ENCODE measurements at places on chromosomes 2 and 18. TPM values are rescaled to one million over a fixed set of nuclear protein-coding genes. Genes with fewer than 3 reads are reported as not detected.

Gene C2orf78
- not detected for total RNA-seq

Gene SAG
- total RNA-seq = not detected

Gene LPIN1
- 58.9 TPM for total RNA-seq

Gene HNMT
- total RNA-seq = not detected

Gene PLGLB1
- total RNA-seq = 4.7 TPM

Gene RGPD3
- total RNA-seq = 0.06 TPM

Gene KCNK3
- total RNA-seq = not detected

Gene DUSP19
- 1.6 TPM for total RNA-seq

Measured in activated CD4-positive, alpha-beta T cell treated with anti-CD3 and anti-CD28 coated beads, Interleukin-2, amount 10 ng/mL, durations not matched to agents 7 days and 5 days (primary cell).